ENCODE measurements at places on chromosomes 1 and 21.

DNA sequence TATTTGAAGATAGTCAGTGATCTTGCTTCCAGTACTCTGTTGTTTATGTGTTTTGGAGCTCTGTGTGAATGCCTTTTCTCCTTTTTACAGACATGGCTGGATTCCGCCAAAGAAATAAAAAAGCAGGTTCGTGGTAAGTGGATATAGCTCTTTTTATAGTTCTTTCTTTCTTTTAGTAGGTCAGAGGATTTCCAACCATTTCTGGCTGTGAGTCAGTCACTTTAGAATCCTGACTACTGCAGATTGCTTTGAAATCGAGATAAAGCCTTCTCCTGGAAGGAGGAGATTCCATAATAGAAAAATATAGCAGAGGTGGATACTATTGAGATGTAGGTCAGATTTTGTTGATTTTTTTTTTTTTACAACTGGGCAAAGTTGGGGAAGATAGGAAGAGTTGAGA lies 97.4 kb downstream of the EPB41 start:
- peak; percentile 5 for DNase-seq

GRCh38 chr1:228684607-228685006 lies 50.7 kb upstream of the RHOU start:
- DNase-seq, result no peak

DNA sequence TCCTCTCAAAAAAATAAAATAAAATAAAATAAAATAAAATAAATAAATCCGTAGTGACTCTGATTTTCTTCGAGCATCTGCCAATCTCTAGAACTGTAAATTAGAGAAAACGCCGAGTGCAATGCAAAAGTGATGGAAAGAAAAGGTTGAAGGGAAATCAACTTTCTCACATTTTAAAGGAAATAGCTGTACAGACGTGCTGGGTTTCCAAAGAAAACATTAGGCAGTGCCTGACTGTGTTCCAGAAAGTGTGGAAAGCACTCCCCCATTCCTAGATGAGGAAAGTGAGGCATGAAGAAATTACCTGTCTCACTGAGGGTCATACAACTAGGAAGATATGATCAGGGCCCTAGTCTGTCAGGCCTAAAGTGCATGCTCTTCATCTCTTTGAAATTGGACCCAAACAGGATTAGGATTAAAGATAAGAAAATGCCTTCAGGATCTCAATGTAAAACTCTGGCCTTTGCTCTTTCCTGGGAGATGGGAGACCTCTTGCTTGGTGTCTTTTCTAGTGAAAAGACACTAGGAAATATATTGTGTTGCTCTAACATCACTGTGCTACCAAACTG lies 1.8 kb upstream of the PTPN14 start:
- no peak for DNase-seq

GRCh38 chr1:239458144-239458500 lies 71.8 kb downstream of the CHRM3 start:
- no peak for DNase-seq

DNA sequence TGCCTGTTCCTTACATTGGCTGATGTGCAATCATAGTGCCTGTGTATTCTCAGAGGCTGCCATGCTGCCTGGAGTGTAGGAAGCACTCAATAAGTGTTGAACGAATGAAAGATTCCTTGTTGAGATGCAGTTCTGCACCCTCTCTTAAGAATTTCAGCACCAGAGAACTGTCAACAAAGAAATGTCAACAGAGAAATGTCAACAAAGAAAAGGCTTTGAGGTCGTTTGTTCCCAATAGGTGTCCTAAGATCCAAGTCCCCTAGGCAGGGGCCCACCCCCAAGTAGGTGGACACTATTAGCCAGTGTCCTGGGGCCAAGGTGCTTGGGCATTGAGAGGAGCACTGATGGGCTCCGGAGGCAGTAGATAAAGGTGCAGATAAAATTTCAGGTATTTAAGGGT lies 12.6 kb downstream of the KCND3 start:
- no peak for DNase-seq

GRCh38 chr1:32864375-32865019 lies 6.2 kb downstream of the FNDC5 start:
- DNase-seq, result no peak

DNA sequence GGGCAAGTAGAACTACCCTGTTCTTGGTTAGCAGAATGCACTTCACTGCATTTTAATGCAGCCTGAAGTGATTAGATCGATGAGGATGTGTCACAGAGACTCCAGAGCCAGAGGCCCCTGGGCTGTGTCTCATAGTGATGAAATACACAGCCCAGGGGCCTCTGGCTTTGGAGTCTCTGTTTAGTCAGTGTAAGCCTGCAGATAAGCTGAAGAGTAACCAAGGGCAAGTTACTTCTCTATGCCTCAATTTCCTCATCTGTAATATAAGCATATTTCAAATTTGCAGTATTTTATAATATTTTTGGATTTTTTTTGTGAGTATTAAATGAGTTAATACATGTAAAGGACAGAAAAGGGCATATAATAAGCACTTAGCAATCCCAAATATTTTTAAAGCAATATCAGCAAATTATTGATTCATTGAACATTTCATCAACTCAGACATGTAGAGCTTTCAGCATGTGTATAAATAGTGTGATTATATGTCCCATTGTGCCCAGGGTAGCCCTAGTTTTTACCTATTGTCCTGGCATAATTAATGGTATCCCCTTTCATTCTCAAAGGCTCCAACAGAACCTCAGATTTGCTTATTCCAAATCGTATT lies 23.6 kb upstream of the APOBEC4 start:
- peak; percentile 39 for DNase-seq

GRCh38 chr1:227790034-227790400 lies 25.5 kb upstream of the PRSS38 start:
- no peak for DNase-seq

Measured in iris pigment epithelial cell (primary cell).